Activated B cell treated with CpG ODN at 0.5 μM for 24 hours (primary cell): ENCODE measurements at places on chromosomes 3 and 15. TPM values are rescaled to one million over a fixed set of nuclear protein-coding genes. Genes with fewer than 3 reads are reported as not detected.

GRCh38 chr3:72247126-72247525 lies 462.2 kb upstream of the PROK2 start:
- no peak for DNase-seq

DNA sequence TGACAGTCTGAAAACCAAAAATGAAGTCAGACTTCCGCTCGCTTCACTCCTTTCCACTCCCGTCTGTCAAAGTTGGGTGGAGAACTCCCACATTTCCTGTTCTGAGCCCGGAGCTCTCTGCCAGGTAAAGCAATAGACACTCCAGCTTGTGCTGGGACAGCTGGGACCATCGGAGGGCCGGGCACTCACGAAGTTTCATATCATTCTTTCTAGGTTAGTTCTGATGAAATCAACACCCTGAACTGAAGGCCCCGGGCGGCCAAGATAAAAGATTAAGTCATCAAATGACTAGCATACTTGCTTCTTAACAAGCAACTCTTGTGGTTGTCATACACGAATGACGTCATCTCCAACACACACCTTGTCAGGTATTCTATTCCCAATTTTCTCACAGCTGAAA lies 42.1 kb downstream of the MAGI1 start:
- DNase-seq = no peak

GRCh38 chr3:104642827-104643226 lies 723.9 kb upstream of the ALCAM start:
- no peak for DNase-seq

DNA sequence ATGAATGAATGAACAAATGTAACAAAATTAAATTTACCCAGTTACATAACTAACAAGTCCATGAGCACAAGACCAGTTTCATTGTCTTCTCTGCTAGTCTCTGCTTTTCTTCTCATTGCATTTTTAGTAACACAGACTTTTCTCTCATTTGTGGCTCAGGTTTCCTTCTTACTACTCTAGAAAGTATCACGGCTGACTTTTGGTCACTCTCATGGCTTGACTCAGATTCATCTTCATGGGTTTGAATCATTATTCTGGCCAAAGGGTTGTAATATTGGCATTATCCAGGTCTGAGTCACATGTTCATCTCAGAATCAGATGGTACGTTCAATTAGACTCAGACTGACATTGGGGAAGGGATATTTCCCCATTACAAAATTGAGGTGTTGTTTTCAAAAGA lies 121.5 kb upstream of the SATB1 start:
- DNase-seq = no peak

DNA sequence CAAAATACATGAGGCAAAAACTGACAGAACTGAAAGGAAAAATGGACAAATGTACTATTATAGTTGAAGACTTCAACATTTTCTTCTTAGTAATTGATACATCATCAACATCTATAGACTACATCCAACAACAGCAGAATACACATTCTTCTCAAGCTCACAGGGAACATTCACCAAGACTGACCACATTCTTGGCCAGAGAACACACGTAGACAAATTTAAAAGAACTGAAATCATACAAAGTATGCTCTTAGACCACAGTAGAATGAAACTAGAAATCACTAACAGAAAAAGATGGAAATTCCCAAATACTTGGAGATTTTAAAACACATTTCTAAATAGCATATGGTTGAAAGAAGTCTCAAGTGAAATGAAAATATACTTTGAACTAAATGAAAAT lies 55.1 kb upstream of the NSMCE3 start:
- no peak for DNase-seq

DNA sequence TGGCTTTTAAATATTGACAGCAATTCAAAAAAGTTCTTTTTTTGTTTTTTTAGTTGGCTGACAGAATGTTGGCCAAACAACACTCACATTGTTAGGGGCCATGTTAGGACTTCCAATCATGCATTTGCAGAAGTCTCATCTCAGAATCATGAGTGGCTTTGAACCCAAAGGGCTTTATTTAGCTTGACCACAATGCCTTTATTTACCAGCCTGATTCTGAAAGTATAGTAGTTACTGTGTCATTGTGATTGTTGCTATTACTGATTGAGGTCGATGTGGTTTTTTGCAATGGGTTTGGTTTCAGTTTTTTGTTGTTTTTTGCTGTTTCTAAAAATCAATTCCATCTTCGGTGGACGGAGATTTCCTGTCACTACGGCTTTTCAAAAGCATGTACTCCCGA lies 7.2 kb downstream of the GLDN start:
- no peak for DNase-seq

DNA sequence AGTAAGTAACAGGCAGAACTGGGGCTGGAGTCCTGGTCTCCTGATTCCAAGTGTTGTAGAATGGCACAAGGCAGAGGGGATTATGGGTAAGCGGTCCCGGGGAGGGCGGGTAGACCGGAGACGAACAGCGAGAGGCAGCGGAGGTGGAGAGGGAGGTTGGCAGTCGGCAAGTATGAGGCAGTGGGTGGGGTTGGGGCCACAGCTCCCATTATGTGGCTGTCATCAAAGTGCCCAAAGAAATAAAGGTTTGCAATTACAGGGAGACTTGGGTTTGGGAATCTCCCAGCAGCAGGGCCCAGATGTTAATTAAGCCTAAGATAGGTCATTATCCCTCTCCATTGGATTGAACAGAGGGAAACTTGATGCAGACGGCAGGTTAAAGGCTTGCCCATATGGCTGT lies 16.9 kb downstream of the FAM43A start:
- DNase-seq = no peak

GRCh38 chr3:9785602-9786001 lies 6.7 kb downstream of the TADA3 start:
- DNase-seq = no peak

SLC35G2 gene
- 4.2 and 4.3 TPM in 2 replicates for total RNA-seq

LYSMD4 gene
- 4.7 and 6.1 TPM in 2 replicates for total RNA-seq

- DNase-seq = no peak
Measured at GRCh38 chr15:66369773-66370651, 13.5 kb upstream of the TIPIN start.

CTXND1 gene
- not detected in 2 replicates for total RNA-seq

DNA sequence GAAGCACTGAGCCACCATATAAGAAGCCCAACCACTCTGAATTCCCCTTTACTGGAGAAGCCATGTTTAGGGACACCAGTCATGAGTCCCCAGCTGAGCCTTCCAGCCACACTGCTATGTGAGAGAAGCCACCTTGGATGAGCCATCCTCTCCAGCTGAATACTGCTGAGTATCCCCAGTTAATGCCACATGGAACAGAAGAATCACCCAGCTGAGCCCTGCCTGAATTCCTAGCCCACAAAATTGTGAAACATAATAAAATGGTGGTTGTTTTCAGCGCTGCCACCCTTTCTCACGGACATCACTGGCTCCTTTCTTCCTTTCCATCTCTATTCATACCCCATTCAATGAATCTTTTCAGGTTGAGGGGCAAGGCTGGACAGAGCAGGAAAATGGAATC lies 22.1 kb upstream of the LYZL4 start:
- DNase-seq = no peak

DNA sequence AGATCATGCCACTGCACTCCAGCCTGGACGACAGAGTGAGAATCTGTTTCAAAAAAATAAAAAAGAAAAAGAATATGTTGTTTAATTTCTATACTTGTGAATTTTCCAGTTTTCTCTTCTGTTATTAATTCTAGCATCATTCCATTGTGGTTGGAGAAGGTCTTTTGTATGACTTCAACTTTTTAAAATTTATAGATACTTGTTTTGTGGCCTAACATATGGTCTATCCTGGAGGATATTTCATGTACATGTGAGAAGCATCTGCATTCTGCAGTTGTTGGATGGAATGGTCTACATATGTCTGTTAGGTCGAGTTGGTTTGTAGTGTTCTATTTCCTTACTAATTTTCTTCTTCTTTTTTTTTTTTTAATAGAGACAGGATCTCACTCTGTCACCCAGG lies 35.6 kb downstream of the MAP1A start:
- DNase-seq = no peak

LMOD3 gene
- total RNA-seq = not detected in 2 replicates

DNA sequence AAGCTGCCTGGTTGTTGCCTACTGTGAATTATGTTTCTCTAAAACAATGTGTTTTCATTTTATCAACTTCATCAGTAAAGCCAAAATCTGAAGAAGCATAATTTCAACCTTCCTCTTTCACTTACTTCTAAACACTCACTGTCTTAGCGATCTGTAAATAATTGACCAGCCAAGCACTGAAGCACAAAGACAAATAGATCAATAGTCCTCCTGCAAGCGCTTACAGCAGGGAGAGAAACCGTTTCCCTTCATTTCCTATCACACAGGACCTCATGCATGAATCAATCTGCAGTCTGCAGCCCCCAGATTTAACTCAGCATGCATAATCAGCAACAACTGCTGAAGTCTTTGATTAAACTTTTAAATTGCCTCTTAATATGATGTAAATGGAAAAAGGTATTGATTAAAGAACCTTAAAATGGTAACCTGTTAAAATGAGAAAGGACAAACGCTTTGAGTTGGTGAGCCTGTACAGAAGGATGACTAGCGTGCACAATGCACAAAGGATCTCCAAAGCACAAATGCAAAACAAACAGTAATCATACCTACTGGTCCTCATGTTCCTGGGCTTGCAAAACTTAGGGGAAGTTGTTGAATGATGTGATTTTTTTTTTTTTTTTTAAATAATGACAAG lies 370.2 kb upstream of the ZNF385D start:
- DNase-seq = no peak

DNA sequence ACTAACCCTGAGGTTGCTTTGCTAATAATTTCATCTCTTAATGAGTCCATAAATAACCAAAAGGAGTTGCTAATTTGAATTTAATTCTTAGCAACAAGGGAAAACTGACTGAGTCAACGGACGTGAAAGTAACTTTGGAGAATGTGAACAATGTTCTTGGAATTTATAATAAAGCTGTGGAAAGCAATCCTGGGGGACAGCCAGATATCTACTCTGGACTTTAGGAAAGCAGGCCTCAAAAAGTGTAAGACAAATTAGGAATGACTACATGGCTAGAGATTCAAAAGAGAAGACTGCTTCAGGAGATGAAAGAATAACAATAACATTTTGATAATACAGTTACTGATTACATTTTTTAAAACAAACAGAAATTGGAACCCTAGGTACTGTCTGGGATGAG lies 318.4 kb upstream of the COL8A1 start:
- DNase-seq = no peak

XCR1 gene
- total RNA-seq = not detected in 2 replicates

EIF4E3 gene
- 1.8 and 2.0 TPM in 2 replicates for total RNA-seq
